ENCODE measurements at places on chromosomes 11 and 22.
A peak's percentile ranks its signal among the peaks of the same experiment; 100 is the strongest.

DNA sequence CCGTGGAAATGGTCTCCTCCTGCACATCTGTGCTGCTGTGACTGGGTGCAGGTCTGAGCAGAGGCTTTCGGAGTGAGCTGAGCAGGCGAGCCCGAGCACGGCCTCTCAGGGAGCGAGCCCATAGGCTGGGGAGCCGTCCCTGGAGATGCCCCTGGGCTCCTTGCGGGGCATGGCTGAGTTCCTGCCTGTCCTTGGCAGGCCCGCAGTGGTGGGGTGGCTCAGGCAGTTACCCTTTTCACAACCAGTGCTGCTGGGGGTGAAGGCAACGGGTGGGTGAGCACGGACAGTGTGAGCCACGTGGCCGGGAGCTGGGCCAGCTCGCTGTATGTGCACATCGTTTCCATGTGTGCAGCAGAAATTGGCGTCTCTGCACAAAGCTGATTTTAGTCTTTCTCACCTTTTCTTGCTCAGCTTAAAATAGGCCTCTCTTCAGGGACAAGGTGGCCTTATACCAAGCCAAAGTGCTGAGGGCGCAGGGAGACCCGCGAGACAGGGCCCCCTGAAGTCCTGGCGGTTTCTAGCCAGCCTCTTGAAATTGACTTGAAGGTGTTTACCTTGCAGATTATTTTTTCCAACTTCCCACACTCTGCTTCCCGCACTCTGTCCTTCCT, at the start of gene TP53AIP1:
TSS of gene TP53AIP1 (minus strand) at position 55 of the 611 bp plus-strand sequence. CDS start 5,053 bp downstream, outside the sequence.
- no peak for DNase-seq

GRCh38 chr11:72642884-72643522, 31.2 kb downstream of the PDE2A start:
- DNase-seq = peak; percentile 42

DNA sequence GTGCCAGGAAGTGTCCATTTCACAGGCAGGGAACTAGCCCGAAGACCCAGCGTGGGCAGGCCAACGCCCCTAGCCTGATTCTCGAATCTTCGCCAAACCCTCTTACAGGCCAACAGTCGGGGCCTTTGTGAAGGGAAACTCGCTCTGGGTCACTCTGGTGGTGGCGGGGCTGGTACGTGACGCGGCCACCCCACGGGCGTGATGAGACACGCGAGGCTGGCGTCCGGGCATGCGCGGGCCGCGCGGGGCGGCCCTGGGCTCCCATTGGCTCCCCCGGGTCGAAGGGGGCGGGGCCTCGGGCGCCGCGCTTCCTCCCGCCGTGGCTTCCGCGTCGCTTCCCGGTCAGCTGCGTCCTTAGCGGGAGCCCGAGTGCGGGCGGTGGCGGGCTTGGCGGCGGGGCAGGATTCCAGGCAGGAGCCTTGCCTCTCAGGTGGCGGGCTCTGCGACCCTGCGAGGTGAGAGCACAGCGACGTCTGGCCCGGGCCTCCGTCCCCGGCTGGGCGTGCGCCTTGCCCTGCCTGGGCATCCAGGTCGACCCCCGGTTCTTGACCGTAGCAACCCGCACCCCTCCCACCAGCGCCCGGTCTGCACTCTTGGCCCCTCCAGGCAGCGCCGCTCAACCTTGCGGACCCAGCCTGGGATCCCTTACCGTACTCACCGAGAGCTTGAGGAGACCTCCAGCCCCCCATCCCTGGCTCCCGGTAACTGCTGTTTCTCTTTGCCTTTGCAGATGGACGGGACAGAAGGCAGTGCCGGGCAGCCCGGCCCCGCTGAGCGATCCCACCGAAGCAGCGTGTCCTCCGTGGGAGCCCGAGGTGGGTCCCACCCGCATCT, at the start of gene FRMD8:
TSS of gene FRMD8 (plus strand) at position 331 of the 834 bp plus-strand sequence. CDS start at position 731, 400 bp downstream.
- peak; percentile 85 for DNase-seq

GRCh38 chr22:29029202-29030000, 32.2 kb downstream of the C22orf31 start:
- no peak for DNase-seq

DNA sequence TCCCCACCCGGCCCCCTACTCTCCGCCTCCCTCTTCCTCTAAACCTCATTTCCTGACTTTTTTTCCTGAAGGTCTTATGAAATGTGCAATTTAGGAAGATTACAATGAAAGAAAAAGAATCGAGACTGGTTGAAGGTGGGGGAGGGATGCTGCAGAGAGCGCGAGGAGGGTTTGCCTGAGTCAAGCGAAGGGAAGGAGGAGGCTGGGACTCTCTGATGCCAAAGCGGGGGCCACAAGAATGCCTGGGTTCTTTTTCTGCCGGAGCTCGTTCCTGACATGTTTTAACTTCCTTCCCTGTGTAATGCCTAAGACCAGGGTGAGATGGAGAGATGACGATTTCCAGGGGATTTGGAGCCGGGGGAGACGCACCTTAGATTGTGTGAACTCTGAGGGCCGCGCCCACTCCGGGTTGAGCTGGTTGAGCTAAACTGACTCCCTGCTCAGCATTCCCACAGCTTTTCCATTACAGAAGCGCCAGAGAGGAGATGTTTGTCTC, 270.5 kb upstream of the SORL1-AS1 start:
- no peak for DNase-seq
